ENCODE measurements at places on chromosomes 5 and 9. TPM values are rescaled to one million over a fixed set of nuclear protein-coding genes. Genes with fewer than 3 reads are reported as not detected.
A peak's percentile ranks its signal among the peaks of the same experiment; 100 is the strongest.

DNA sequence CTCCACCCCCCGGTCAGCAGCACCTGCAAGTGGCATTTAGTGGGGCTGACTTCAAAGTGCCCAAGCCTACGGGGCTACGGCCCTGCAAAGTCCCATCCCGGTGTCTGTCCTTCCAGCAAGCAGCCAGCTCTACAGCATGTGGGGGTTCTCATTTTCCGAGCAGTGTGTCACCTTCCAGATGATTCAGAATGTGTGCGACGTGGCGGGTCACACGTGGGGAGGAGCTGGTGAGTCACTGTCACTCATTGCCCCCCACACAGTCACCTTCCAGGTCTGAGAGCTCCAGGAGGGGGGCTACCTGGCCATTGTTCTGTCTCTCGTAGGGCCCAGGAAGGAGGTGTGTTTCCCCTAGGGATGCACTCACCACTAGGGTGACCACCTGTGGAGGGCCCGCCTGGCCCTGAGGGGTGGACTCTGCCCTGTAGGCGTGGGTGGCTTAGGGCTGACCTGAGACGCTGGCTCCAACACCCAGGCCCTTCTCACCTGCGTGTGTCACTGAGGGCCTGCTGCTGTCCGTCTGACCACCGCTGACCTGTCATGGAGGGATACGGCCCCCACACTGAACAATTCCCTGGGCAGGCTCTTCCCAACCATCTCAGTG is 70.2 kb downstream of the SEMA4D start:
- no peak for DNase-seq
- H3K27ac ChIP-seq, result no peak overlapping the region
- no peaks in the 10 kb centered on the region for H3K36me3 ChIP-seq
- no peak overlapping the region for H3K4me3 ChIP-seq

DNA sequence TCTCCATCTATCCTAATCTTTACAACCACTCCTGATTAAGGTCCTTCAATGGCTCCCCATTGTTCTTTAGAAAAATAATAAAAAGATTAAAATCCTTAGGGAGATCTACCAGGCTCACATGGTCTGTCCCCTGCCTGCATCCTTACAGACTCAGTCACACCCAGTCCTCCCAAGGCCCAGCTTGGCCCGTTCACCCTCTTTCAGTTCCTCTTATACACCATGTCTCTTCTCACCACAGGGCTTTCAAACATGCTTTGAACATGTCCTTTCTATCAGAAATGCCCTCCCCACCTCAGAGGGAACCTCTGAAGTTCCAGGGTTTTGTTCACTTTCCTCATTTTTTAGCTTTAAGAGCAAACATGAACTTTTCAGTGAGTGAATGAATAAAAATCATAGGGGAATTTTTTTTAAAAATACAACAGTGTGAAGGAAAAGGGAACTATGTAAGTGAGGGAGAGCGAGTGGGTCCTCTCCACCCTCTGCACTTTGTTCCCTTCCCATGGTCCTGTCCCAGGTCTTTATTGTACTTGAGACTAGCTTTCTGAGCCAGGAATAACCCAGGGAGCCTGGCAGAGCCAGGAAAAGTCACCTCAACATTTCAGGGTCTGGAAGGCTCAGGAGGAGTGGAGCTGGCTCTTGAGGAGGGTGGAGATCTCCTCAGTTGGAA is 55.3 kb downstream of the TRPC7 start:
- H3K27ac ChIP-seq, result no peak overlapping the region
- no peak for DNase-seq

DNA sequence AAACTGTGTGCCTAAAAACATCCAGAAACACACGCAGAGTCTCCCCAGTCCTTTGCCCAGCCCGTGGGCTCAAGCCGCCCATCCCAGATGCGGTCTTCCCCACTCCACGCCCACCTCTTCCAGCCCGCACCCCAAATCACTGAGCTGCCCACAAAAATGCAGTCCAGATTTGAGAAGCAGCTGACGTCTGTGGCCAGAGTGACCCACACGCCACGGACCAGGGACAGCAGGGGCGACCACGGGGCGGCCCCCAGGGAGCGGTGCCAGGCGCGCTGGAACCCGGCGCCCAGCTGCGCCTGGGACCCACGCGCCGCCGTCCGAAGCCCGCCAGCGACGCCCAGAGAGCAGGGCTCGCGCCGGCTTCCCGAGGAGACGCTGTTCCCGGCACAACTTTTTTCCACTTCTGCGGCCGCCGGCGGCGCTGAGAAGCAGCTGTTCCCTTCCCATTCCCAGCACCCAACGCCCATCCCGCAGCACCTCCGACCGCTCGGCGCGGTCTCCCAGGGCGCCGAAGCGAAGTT is 674 bp downstream of the LHFPL2 start:
- H3K27me3 ChIP-seq, result no peaks in the 10 kb centered on the region
- no peak overlapping the region for H3K27ac ChIP-seq
- no peak for DNase-seq
- no peaks in the 10 kb centered on the region for H3K36me3 ChIP-seq
- H3K4me3 ChIP-seq, result peak overlapping the region; percentile 66
- H3K4me1 ChIP-seq, result peaks cover 10% of the 10 kb centered on the region

DNA sequence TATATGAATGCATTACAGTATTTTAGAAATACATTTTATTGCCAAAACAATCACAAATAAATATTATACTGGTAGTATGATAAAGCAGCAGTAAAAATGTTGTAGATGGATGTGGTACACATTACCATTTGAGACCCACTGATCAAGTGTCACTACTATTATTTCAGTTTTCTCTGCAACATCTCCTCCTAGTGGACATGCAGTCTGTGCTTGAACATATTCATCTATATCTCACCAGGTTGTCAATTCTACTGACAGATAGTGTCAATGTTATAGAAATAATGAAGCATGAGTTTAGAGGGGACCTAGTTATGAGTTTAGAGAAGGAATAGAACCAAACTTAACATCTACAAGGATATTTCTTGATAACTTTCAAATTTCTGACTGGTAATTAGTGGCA is 39.2 kb upstream of the ELOVL7 start:
- no peak overlapping the region for H3K27ac ChIP-seq
- no peaks in the 10 kb centered on the region for H3K4me1 ChIP-seq
- H3K4me3 ChIP-seq, result no peak overlapping the region
- no peaks in the 10 kb centered on the region for H3K27me3 ChIP-seq

DNA sequence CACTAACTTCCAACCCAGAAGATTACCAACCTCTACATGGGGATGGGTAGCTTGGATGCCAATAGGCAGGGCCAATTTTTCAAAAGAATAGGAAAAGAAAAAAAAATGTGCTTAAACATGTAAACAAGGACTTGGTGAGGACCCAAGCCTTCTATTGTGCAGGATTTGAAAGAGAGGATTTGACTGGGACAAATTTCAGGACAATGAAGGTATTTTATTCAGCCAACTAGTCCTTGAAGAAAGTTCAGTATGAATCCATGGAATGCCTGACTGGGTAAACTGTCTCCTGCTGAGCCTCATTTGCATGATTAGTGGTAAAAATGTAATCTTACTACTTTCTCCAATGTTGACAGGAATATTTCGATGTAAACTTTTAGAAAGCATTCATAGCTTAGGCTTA is 192.5 kb upstream of the RORB start:
- H3K4me3 ChIP-seq, result no peak overlapping the region
- no peaks in the 10 kb centered on the region for H3K27me3 ChIP-seq
- H3K27ac ChIP-seq, result no peak overlapping the region
- no peaks in the 10 kb centered on the region for H3K4me1 ChIP-seq

HTR4 gene
- total RNA-seq, result not detected

DPP7 gene
- 114 TPM for total RNA-seq

ADAMTS19 gene
- 3.1 TPM for total RNA-seq
